ENCODE measurements at places on chromosomes 1 and 21.

DNA sequence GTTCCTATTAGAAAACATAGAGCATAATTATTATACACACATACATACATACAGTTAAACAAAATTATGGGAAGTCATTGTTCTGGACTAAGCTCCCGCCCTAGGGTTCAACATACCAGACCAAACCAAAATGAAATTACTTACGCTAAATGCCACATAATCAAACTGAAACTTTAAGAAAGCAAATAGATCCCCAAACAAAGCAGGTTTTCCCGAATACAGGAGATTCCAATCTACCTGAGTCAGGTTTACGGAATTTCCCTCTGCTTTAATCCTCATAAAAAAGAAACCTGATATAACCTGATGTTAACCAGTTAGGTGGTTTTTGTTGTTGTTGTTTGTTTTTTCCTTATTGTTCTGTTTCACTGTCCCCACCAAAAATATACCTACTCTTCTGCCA lies 1886.9 kb downstream of the NCAM2 start:
- H3K27me3 ChIP-seq: no peaks in the 10 kb centered on the region
- DNase-seq: no peak
- H3K36me3 ChIP-seq: no peaks in the 10 kb centered on the region
- no peak overlapping the region for H3K4me3 ChIP-seq

- H3K27ac ChIP-seq: no peak overlapping the region
- H3K36me3 ChIP-seq: no peaks in the 10 kb centered on the region
- peaks cover 3% of the 10 kb centered on the region for H3K4me1 ChIP-seq
- peaks cover 5% of the 10 kb centered on the region for H3K27me3 ChIP-seq
- DNase-seq: no peak
Measured at GRCh38 chr1:93690921-93691789, 9.5 kb upstream of the BCAR3 start.

DNA sequence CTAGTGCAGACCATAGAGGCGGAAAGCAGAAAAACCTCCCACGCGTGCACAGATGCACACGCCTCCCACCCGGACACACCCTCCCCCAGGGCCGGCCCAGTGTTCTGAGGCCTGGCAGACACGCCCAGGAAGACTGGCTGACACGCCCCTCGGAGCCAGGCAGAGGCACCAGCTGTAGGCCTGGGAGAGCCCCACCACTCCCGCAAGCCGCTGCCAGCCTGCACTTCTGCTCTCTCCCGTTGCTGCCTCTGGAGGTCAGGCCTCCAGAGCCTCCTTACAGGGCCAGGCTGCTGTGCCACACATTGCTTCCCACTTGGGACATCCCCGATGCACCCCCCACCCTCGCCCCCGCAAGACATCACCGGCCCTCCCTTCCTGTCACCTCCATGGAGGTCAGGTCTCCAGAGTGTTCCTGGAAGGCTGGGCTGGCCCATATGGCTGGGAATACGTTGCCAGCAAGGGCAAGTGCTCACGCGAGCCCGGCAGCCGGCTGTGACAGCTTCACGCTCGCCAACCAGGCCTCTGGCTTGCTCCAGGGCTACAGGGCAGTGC lies 40.4 kb downstream of the CASZ1 start:
- H3K27ac ChIP-seq: no peak overlapping the region
- peak; percentile 81 for DNase-seq
- H3K4me1 ChIP-seq: peaks cover 13% of the 10 kb centered on the region
- no peak overlapping the region for H3K4me3 ChIP-seq

DNA sequence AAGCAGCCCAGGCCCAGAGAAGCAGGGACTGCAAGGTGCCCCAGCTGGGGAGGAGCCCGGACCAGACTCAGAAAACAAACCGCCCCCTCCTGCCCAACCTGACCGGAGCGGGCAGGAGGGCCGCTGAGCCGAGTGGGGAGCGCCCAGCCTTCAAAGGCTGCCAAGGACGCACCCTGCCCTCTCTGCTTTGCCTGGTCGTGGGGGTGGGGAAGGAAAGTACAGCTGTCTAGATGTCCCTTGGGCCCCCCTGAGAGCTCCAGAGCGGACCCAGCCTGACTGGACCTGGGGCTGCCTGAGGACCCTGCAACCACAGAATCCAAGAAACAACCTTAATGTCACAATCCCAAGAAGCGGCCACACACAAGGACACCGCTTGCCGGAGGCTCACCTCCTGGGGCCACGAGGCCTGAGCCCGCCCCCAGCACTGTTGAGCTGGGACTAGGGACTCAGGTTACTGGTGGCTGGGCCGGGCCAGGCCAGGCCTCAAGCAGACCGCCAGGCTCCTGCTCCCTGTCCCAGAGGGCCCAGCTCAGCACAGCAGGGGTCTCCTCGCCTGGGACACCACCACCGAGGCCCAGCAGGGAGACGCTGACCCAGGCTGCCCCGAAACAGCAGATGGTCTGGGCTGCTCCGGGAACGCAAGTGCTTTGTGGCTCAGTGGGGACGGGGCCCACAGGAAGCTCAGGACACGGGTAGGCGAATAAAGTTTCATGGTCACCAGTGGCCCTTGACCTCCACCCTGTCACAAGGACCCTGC lies 1.4 kb downstream of the DVL1 start:
- peaks cover 1% of the 10 kb centered on the region for H3K36me3 ChIP-seq
- peak overlapping the region; percentile 65 for H3K27ac ChIP-seq
- H3K4me3 ChIP-seq: peak overlapping the region; percentile 75
- no peak for DNase-seq

DNA sequence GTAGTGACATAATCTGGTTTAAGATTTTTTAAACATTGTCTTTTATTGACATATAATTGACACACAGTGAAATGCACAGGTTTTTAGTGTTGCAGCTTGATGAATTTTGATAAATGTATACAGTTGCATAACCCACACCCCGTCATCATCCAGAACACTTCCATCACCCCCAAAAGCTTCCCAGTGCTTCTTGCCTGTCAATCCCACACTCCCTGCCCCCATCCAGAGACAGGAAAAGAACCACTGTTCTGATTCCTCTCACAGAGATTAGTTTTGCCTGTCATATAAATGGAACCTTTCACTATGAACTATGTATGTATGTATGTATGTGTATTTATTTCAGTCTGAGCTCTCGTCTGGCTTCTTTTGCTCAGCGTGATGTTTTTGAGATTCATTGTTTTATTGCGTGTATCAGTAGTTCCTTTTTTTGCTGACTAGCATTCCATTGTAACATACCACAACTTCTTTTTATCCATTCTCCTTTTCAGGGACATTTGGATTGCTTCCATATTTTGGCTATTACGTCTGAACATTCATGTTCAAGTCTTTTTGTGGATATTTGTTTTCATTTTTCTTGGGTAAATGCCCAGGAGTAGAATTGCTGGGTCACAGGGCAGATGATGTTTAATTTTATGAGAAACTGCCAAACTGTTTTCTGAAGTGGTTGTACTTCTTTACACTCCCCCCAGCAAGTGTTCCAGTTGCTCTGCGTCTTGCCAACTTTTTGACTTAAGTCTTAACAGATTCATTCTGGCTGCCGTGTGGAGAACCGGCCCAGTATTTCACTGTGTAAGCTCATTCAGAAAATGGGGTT lies 8.7 kb downstream of the UBIAD1 start:
- H3K4me1 ChIP-seq: peaks cover 93% of the 10 kb centered on the region
- no peaks in the 10 kb centered on the region for H3K27me3 ChIP-seq
- peak overlapping the region; percentile 86 for H3K27ac ChIP-seq
- peak overlapping the region; percentile 9 for H3K4me3 ChIP-seq
- no peak for DNase-seq

GRCh38 chr1:244210884-244211558 lies 159.9 kb downstream of the ZBTB18 start:
- DNase-seq: no peak
- H3K27ac ChIP-seq: no peak overlapping the region
- H3K4me3 ChIP-seq: no peak overlapping the region
- no peaks in the 10 kb centered on the region for H3K36me3 ChIP-seq
- no peaks in the 10 kb centered on the region for H3K27me3 ChIP-seq
- H3K4me1 ChIP-seq: no peaks in the 10 kb centered on the region

Data from activated naive CD4-positive, alpha-beta T cell treated with anti-CD3 and anti-CD28 coated beads, Interleukin-2, amount 10 ng/mL, durations not matched to agents 7 days and 5 days (primary cell).